Brain (organoid and tissue), 16 donors: ENCODE measurements at places on chromosomes 5 and 9.

DNA sequence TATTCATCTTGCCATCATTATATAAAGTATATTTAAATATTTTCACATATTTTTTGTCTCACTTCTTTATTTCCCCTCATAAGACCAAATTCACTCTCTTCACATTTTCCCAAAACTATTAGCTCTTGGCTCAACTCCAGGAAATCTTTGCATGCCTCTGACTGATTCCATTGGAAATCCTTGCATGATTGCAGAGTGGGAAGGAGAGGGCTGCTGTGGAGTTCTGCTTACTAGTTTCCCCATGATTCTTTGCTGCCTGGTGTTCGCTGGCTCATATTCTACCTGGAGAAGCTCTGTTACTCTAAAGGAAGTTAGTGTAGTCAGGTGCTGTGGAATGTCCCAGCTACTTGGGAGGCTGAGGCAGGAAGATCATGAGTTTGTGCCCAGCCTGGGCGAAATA, 41.9 kb downstream of the LIX1 start:
- no peak for DNase-seq

DNA sequence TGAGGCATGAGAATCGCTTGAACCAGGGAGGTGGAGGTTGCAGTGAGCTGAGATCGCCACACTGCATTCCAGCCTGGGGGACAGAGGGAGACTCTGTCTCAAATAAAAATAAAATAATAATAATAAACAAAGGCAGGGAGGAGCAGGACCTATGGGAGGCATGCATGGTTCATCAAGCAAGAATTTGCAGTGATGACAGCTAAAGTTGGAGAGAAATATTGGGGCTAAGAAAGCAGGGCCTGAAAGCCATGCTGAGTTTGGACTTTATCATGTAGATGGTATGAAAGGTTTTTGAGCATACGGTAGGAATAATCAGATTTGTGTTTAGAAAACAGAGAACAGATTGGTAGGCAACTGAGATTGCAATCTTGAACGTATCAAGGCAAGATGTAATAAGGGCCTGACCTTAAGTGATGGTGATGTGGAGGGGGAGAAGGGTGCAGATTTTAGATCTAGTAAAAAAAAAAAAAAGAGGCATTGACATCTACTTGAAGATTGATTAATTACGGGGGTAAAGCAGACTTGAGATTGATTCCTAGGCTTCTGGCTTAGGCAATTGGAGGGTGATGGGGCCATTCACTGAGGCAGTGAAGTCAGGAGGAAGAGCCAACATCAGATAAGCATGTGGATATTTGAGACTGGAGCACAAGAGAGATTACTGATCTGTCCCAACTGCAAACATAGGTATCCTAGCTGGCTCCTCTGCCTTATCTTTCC, 50.7 kb downstream of the CFAP95 start:
- no peak for DNase-seq

DNA sequence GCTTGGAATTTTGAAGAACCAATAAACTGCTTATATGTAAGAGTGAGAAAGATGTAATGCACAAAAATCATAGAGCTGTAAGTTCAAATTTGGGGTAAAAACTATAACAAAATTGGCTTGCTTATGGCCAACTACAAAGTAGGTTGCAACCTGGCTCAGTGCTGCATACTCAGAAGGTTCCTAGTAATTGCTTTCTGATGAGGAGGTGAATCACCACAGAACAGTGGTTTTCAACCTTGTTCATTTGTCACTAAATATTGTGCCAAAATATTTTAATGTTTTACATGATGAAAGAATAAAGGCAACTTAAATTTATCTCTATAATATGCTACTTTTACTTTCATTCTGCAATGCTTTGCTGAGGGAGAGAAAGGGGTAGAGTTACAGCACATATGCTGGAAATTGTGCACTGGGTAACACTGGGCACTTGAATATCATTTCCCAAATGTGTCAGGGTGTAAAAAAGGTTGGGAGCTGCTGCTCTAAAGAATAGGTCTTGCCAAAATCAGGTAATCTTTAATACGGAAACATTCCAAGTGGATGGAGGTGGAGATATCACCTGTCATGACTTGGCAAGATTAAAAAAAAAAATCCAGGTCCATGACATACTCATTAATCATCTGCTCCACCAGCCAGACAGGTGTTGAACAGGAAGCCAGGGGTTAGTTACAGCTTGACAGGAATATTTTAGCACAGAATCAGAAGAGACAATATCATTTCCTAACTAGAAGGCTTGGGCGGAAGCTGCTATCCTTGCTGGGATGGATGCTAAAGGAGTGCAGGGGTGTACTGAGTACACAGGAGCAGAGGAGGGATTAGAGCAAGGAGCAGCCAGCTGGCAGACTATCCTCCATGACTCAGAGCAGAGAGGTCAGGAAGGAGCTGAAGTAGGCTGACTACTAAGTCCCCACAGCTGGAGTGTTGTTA, 34.6 kb upstream of the CCL21 start:
- DNase-seq, result no peak

GRCh38 chr9:91711755-91712601, 238.1 kb downstream of the ROR2 start:
- peak; percentile 27 for DNase-seq

DNA sequence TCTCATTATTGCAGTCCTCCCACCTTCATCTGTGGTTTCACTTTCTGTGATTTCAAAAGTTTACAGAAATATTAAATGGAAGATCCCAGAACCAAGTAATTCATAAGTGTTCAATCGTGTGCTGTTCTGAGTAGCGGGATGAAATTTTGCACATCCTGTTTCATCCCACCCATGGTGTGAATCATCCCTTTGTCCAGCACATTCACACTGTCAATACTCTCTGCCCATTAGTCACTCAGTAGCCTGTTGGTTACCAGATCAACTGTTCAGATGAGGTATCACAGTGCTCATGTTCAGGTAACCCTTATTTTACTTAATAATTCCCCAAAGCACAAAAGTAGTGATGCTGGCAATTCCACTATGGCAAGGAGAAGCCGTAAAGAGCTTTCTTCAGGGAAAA, 26.8 kb downstream of the FAM81B start:
- DNase-seq, result no peak

- peak; percentile 30 for DNase-seq
Measured at GRCh38 chr9:131227112-131227958, 49.0 kb downstream of the FAM78A start.

DNA sequence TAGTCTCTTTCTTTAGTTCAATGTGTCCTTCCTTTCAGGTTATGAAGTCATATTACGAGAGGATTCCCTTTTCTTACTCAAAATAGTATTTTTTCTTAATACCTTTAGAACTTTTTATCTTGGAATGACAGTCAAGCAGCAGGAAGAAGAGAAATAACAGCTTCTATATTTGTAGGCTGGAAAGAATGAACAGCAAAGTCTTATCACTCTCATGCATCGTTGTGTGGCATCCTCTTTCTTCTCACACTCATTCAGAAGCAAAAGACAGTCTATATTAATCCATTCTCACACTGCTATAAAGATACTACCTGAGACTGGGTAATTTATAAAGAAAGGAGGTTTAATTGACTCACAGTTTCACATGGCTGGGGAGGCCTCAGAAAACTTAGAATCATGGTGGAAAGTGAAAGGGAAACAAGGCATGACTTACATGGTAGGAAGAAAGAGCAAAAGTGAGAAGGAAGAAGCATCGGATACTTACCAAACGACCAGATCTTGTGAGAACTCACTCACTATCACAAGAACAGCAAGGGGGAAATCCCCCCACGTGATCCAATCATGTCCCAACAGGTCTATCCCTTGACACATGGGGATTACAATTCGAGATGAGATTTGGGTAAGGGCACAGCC, 1646.1 kb upstream of the CDH6 start:
- DNase-seq, result no peak

DNA sequence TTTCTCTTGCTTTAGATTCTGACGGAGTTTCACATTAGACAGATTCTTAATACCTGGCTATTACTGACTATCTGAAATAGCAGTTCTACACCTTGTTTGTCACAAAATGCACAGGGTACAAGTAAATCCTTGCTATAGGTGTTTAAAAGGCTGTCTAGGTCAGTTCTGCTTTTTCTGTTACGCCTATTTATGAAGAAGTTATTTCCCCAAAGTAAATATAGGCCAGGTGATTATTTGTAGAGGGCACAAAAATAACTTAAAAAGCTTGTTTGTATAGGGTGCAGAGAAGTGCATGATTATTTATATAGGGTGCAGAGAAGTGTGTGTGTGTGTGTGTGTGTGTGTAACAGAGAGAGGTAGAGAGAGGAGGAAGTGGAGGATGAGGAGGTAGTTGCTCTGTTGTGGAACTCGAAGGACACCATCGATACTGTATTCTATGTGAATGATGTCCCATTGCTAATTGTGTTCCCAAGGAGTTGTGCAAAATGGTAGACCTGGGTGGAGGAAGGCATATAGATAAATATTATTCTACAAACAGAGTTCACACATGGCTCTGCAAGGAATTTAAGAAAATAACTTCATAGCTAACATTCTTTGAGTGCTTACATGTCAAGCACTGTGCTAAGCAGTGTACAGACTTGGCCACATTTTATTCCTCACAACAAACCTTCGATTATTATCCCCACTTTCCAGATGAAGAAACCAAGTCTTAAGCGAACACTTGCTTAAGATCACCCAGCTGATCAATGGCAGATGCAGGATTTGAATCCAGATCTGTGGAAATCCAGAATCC, 96.3 kb upstream of the EQTN start:
- no peak for DNase-seq

- no peak for DNase-seq
Measured at GRCh38 chr5:159824188-159825161, 91.8 kb upstream of the ADRA1B start.

DNA sequence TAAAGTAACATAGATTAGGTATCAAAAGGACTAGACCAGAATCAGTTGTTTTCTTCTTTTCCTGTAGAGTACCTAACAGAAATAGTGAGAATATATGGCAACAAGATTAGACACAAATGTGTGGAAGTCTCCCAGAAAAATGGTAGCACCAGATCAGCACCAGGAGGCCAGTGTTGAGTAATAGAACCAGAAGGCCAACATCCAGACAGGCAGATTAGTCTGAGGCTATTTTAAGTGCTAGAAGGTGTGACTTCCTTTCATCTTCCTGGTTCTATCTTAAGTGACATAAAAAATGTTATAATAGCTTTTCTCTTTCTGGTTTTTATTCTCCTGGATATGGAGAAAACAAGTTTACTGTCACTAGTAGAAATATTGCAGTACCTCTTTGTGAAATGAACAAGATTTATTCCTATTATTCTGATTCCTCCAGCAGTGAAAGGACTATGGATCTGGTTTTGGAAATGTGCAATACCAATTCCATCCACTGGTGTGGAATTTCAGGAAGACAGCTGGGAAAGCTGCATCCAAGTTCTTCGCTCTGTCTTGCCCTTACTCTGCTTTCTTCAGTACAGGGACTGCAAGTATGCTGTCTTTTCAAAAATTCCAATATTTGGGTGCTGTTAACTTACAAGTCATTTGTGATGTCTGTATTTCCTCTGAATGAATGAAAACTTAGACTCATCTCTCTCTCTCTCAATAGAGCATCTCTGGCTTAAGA, 39.1 kb downstream of the SHLD3 start:
- peak; percentile 3 for DNase-seq

DNA sequence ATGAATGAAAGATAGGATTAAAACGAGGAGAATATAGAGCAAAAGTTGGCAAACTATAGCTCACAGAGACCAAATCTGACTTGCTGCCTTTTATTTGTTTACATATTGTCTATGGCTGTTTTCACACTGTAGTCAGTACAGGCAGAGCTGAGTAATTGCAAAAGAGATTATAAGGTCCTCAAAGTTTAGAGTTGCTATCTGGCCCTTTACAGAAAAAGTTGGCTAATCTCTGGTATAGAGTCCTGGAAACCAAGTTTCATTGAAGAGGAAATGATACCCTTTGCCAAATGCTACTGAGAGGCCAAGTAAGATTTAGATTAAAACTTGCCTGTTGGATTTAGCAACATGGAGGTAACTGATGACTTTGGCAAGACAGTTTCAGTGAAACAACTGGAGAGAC, 36.0 kb downstream of the LYRM7 start:
- no peak for DNase-seq

- DNase-seq, result no peak
Measured at GRCh38 chr9:121107881-121108280, 33.1 kb downstream of the CNTRL start.

- DNase-seq, result no peak
Measured at GRCh38 chr5:173832386-173832785, 55.8 kb upstream of the CPEB4 start.

- no peak for DNase-seq
Measured at GRCh38 chr5:77425998-77426659, 66.0 kb downstream of the WDR41 start.

- no peak for DNase-seq
Measured at GRCh38 chr5:143534761-143535154, 131.3 kb upstream of the NR3C1 start.

GRCh38 chr9:109863961-109864360, 84.0 kb downstream of the PALM2AKAP2 start:
- no peak for DNase-seq

DNA sequence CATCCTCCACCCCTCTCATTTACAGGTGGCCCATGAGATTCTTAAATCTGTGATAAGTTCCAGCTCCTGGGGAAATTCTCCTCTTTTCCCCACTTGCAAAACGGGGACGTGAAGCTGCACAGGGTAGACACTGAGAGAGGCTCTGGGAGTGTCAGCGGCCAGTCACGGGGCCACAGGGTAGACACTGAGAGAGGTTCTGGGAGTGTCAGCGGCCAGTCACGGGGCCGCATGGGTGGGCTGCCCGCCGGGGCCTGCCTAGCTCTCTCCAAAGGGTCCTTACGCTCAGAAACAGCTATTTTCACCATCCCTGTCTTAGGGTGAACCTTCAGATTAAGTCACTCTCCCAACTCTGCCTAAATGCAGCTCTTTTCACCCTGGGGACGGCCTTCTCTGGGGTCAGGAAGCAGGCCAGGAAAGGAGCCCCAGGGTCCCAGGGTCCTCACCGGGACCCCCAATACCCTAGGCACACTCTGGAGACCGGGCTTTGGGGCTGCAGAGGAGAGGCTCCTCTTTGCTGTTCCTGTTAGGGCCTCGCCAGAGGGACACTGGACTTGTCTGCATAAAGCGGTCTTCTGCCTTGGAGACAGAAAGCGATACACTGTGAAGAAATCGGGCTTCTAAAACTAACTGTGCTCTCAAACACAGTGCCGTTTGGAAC, 1.5 kb downstream of the FAM78A start:
- no peak for DNase-seq

DNA sequence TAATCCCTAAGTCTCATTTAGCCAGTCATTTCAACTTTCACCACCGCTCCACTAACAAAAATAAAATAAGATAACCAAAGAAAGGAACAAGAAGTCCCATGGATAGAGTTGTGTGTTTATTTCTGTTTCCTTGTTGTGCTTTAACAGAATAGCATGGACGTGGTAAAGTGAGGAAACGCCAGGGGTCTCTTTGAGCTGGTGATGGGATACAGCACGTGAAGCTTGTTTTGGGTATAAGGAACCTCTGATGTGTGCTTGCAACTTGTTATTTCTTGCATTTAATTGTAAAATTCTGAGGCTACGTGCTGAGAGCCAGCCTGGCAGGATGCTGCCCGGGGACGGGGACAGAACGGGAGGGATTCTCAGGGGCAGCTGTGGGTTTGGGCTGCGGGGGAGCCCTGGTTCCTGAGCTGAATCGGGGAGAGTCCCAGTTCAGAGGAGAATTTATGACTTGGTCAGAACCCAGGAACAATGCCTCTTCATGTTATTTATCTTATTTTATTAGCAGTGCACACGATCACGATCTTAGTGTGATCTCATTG, 63.4 kb downstream of the ANKRD33B start:
- DNase-seq, result peak; percentile 35

GRCh38 chr5:97494465-97494864, 311.4 kb upstream of the RIOK2 start:
- DNase-seq, result no peak
